Stimulated activated CD8-positive, alpha-beta memory T cell treated with anti-CD3 and anti-CD28 coated beads, Interleukin-2, amount 100 ng/mL, for 1 hour (primary cell): ENCODE measurements at places on chromosomes 4 and X.

- no peak for DNase-seq
Measured at GRCh38 chrX:104166735-104167436, 633 bp downstream of the FAM199X start.

DNA sequence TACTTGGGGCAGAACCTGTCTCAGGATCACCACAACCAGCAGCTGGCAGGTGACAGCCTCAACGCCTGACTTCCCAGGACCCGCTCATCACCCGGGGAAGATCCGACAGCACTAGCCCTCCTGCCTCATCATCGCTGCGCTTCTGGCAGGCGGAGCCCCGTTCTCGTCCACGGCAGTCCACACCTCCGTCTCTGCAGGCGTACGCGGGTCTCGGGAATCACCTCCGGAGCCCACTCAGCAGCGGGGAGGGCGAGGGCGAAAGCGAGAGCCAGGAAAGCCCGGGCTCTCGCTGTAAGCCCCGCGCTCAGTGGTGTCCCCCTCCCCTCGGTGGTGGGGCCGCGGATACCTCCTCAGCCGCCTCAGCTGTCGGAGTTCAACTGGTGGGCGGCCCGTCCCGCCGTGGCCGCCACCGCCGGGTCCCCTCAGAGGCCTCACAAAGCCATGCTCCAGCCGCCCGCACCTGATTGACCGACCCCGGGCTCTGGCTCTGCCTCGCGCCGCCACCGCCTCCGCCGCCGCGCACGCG lies 518 bp upstream of the CNKSR2 start:
- no peak for DNase-seq

DNA sequence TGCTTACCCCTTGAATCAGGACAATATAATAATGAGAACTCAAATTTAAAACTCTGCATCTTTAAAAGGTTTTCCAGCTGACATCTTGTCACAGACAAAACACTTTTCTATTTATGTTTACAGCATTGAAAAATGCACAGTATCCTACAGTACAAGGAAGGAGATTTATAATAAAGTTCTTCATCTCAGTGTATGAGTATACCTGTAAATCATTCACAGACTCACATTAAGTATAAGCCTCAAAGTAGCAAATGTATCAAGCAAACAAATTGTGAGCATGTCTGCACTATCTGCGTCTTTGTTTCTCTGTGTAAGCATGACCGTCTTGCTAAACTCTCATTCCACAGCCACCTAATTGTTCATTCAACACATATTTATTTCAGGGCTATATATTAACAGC lies 52.8 kb downstream of the PPP1R2C start:
- no peak for DNase-seq

- no peak for DNase-seq
Measured at GRCh38 chr4:86358257-86358656, 1.6 kb downstream of the MAPK10 start.

DNA sequence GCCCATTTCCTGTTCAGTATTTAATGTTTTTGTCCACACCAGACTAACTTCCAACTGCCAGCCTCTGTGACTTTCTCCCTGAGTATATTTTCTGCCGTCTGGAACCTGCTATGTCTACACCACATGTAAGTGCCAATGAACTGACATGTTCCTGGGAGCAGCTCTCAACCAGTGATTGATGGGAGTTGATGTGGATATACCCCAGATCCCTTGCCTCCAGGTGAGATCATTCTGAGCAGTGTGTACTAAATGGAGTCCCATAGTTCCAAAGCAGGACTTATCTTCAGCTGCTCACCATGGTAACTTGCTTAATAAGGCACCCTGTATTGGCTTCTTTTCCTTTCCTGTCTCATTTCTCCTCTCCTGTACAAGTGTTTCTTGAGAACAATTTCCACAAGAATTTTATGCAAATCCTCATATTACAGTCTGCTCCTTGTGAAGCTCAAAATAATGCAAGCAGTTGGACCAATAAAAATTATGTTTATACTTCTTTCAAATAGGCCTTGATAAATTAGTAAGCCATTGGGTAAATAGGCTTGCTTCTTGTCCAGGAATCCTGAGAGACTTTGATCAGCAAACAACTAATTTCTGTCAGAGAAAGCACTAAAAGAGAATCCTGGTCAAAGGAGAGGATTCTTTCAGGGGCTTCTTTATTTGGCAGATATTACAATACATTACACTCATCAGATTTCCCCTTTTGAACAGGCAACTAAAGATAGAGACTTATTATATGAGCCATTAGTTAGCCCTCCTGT lies 911.7 kb upstream of the NDST4 start:
- DNase-seq = no peak

DNA sequence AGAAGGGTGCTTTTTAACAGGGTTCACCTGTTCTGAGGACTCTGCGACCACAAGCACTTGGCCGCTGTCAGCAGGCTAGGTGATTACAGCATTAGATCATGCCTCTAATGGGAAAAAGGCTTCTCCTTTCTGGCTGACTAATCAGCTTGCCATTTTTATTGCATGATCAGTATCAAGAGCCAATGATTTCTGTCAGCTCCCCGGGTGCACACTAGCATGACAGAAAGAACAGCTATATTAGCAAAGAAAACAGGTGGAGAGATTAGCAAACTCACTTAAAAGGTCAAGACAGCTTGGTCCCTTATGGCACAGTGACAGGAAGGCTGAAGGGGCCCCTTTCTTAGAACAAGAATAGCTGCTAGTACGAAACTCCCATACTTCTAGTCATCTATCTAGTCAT lies 170.0 kb downstream of the SMIM20 start:
- DNase-seq = no peak

DNA sequence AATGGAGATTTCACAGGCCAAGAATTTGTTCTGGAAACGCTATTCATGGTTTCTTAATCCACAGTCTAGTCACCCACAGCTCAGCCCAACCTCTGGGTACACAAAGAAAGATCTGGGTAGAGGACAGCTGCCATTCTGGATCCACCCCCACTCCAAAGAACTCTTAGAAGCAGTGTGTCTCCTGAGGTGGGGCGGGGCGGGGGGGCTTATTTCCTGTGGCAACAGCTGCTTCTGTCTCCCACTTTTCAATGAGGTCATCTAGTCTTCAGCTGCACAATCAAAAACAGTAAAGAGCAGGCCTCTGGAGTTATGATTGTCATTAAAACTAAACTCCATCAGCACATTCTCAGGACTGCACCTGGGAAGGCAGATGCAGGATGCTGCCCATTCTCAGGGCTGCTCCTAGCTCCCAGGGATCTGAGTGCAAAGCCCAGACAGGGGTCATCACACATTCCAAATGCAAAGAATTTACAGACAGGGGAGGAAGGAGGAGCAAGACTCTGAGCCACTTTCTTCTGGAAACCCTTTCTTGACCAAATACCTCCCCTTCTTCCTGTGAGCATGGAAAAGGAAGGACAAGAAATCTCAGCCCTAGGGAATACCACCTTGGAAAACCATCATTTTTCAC lies 207.3 kb downstream of the HS6ST2 start:
- no peak for DNase-seq

- no peak for DNase-seq
Measured at GRCh38 chr4:6267573-6267972, 2.1 kb upstream of the WFS1 start.

GRCh38 chrX:145792281-145792680 lies 25.3 kb upstream of the SLITRK2 start:
- DNase-seq = no peak

DNA sequence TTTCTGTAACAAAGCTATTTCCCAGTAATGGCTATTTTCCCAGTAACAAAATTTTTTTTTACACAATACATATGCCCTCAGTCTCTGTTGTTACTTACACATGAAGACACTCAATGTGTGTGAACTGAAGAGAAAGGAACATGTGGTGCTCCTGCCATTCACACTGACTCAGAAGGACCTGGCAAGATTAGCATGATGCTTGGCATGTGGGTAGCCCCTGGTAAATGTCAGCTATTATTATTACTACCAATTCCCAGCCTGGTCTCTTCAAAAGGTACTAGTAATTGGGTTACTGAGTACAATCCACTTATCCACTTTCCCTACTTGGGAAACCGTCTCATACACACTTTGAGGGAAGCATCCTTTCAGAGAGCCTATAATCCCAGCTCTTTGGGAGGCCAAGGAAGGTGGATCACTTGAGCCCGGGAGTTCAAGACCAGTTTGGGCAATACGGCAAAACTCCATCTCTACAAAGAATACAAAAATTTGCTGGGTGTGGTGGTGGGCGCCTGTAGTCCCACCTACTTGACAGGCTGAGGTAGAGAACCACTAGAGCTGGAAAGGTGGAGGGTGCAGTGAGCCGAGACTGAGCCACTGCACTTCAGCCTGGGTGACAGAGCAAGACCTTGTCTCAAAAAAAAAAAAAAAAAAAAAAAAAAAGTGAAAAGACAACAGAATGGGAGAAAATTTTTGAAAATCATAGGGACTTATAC lies 14.6 kb downstream of the RBBP7 start:
- no peak for DNase-seq

DNA sequence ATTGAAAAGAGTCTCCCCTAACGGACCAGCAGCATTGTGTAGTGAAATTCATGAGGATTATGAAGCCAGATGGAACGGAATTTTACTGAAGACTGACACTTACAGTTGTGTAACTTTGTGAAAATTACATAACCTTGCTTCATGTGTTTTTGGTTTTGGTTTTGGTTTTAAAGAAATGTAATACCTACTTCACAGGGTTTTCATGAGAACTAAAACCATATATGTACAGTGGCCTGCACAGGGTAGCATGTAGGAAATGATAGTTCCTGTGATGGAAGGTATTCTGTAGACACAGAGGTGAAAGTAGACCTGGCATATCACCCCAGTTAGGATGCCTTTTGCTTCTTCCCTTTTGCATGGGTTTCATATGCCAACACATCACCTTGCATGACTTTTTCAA lies 247.0 kb downstream of the BANK1 start:
- no peak for DNase-seq

DNA sequence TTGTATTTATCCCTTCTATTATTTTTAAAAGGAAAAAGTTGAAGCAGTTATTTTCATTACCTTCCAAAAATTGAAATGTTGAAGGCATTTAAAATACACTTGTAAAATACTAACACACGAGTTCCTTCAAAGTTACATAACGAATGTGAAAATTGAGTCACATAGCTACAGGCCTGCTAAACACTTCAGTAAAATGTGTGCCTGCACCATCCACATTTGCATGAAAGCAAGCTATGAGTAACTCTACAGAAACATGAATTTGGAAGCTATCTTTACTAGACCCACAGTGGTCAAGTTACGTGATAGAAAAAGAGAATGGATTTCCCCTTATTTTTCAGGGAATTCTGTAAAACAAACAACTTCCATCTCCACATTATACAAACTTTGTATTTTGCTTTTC lies 1148.8 kb upstream of the PCDH7 start:
- DNase-seq = no peak

DNA sequence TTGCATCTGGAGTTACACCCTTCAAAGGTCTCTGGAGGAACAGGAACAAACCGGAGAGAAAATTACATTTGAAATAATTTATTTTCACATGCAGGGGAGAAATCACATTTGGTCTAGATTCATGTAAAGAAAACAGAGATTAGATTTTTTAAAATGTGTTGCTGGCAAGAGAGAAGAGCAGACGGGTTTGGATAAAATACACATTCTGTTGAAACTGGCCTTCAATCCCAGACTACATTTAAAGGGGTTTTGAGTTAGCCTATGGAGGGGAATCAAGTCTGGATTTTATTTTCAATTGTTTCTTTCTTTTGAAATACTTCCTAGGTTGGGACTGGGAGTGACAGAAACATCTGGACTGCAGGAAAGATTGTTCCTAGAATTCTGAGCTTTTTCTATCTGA lies 180.8 kb downstream of the NHS start:
- no peak for DNase-seq

- DNase-seq = no peak
Measured at GRCh38 chr4:105544520-105545286, 7.7 kb upstream of the ARHGEF38 start.

GRCh38 chr4:69727426-69727825 lies 33.0 kb downstream of the SULT1B1 start:
- DNase-seq = no peak

- no peak for DNase-seq
Measured at GRCh38 chr4:168634276-168634802, 137.5 kb downstream of the PALLD start.

DNA sequence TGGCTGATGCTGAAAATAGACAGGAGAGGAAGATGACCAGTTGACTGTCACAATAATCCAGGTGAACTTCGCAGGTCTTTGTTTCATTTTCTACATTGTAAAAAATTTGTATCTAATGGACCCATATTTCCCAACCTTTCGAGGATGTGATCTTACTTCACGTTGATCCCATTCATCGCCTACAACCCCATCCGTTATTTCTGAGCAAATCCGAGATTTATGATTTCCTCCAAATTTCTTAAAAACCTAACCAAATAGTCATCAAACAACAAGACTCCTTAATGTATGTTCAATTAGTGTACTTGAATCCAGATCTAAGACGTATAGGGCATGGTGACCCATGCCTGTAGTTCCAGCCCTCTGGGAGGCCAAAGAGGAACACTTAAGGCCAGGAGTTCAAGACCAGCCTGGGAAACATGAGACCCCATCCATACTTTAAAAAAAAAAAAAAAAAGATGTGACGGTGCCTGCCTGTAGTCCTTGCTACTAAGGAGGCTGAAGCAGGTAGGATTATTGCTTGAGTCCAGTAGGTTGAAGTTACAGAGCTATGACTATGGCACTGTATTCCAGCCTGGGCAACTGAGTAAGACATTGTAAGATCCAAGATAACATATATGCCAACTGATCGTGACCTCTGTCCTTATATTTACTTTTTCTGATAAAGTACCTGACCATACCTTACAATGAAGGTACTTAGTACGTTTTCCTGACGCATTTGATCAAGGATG lies 5.7 kb downstream of the RPL9 start:
- DNase-seq = no peak

DNA sequence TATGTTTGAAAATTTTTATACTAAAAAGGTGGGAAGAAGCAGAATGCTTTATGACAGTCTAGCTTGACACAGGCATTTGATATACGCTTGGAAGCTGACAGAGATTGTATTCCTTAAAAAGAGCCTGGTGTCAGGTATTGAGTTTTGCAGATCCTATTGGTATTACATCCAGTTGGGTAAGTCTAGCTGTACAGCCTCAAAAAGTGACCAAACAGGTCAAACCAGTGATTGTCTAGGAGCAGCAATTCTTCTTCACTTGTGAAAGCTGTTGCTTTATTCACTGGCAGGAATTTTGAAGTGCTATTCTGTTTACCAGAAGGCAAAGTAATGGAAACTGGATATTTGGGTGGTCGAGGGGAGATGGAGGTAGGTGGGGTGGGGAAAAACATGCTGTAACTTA lies 77.5 kb downstream of the UCHL1 start:
- no peak for DNase-seq
